GDM1 (cell line): ENCODE measurements at places on chromosomes 7 and 10.

DNA sequence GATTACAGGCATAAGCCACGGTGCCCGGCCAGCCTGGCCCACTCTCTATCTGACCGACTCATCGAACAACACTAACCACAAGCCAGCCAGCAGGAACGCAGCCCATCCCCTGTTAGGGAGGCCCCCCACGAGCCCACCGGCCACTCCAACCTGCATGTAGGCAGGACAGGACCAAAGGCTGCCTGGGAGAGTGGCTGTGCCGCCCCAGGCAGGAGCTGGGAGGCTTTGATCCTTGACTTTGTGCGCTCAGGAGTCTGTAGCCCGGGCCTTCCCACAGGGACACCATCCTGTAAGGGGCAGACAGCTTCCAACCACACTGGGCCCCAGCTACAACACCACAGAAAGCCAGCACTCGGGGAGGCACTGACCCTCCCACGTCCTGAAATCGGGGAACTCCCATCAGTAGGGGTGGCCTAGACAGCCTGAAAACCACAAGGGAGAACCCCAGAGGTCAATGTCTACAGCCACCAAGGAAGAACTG lies 29.4 kb downstream of the GRID1 start:
- no peak for DNase-seq

DNA sequence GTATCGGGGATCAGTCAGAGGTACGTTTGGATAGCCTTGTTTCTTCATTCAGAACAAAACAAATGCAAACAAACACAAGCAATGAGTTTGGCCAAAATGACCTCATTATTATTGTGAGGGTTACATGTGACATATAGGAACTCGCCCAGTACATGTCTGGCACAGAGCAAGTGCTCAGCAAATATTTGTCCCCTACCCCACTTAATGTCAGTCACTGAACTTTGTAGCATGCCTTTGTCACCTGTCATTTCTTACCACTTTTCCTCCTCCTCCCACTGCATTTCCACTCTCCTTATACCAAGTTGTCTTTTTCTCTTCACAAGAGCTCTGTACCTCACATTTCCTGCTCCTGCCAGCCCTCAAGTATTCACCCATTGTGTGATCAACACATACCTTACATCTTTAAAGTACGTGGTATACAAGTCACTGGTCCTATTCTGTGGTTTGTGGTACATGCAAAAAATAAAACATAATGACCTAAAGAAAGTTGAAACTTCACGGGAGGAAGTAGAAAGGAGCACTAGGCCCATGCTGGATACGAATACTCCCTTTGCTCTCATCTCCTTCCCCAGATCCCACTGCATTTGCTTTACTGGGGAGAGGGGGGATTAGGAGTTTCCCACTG lies 236.0 kb downstream of the INHBA start:
- no peak for DNase-seq

- no peak for DNase-seq
These were observed 114.4 kb downstream of the COL13A1 start for GRCh38 chr10:69916118-69916517.

- DNase-seq, result no peak
These were observed 86.3 kb downstream of the PRKCQ start for GRCh38 chr10:6493521-6494441.

DNA sequence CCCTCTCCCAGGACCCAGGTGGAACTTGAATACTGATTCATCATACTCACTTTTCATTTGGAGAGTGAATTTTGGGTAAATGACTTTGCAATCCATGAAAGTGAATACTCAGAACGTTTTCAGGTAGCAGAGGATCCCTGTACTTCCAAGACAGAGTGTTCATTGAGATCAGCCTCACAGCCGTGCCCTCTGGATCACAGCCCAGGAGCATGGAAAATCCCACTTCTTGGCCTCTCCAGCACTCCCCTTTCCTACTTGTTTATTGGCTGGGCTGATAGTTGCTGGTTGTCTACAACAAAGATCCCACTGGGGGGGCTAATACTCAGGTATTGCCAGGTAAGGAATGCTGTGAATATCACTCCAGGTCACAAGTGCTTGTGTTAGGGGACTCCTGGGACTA lies 5.9 kb downstream of the GCK start:
- no peak for DNase-seq
